ENCODE measurements at places on chromosomes 3 and 15.

DNA sequence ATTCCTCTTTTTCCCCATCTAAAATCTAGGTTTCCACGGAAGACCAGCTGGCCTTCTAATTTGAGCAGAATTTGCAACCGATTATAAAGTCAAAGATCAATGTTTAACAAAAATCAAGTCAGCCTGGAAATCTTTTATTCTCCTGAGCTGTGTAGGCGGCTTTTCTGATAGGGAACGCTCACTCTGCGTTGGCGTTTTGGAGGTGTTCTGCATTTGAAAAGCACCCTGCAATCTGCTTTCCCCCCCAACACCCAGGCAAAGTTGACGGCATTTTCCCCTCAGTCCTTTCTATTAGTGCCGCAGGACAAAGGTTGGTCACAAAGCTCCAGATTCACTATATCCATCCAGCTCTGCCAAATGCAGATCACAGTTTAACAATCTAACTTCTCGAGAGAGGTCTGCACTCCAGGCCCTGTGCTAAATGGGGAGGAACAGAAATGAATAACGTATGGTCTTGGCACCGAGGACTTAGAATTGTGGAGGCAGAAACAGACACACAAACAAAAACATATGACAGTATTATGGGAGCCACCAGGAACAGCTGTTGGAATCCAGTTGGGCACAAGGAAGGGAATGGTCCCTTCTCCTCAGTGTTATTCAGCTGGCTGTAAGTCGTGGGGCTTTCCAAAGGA lies 50.4 kb upstream of the LARS2 start:
- DNase-seq = no peak

DNA sequence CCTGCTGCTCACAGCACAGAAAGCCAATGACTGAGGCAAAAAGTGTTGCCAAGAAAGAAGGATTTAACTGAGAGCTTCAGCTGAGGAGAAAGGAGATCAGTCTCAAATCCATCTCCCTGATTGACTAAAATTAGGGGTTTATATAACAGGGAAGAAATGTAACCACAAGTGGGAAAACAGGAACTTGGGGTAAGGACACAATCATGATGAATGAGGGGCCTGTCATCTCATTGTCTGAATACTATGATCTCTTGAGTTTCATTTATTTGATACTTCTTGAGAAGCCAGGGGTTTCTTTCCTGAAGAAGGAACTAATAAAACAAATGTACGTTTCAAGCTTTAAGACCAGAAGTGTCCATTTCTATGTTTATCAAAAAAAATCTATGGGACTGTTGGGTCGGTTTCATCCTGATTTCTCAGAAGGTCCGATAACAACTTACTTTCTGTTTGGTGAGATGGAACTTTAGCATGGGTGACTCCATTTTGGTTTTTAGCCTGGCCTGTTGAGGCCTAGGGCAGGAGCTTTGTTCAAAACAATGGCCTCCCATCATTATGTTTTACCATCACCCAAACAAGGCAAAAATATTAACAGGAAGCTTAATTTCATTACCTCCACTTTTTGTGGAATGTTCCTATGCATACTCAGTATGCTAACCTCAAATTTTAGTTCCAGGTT lies 76.6 kb upstream of the PIAS1 start:
- no peak for DNase-seq

- DNase-seq = no peak
Measured at GRCh38 chr15:58332676-58333400, 99.0 kb upstream of the LIPC start.

- DNase-seq = no peak
Measured at GRCh38 chr3:190303884-190304283, 18.4 kb downstream of the CLDN1 start.

GRCh38 chr3:110533089-110533488 lies 538.5 kb upstream of the NECTIN3 start:
- DNase-seq = no peak

GRCh38 chr3:143309705-143310104 lies 190.1 kb downstream of the CHST2 start:
- no peak for DNase-seq

All from stimulated activated CD4-positive, alpha-beta T cell treated with anti-CD3 and anti-CD28 coated beads, Interleukin-1b, Interleukin-23, amount 100 ng/mL, for 1 hour (primary cell).